ENCODE measurements at places on chromosomes 6 and 20. TPM values are rescaled to one million over a fixed set of nuclear protein-coding genes. Genes with fewer than 3 reads are reported as not detected.

OPN5 gene
- not detected for total RNA-seq

TBXT gene
- not detected for total RNA-seq

NFATC2 gene
- 8.4 TPM for total RNA-seq

AGPAT4 gene
- 3.5 TPM for total RNA-seq

AFG1L gene
- 1.6 TPM for total RNA-seq

IGF2R gene
- 27.6 TPM for total RNA-seq

CALHM5 gene
- total RNA-seq, result 0.03 TPM

COL10A1 gene
- not detected for total RNA-seq

PHF20 gene
- 37.0 TPM for total RNA-seq

CLVS2 gene
- total RNA-seq, result 0.17 TPM

EYA4 gene
- total RNA-seq, result 8.0 TPM

OR2B6 gene
- 0.15 TPM for total RNA-seq

AHI1 gene
- total RNA-seq, result 8.4 TPM

EPHA7 gene
- 0.15 TPM for total RNA-seq

NKAIN4 gene
- total RNA-seq, result 5.6 TPM

PLA2G7 gene
- total RNA-seq, result 0.06 TPM

BMP7 gene
- total RNA-seq, result 1.1 TPM

ANKRD6 gene
- total RNA-seq, result 2.0 TPM

HSPA1L gene
- 2.0 TPM for total RNA-seq

LHFPL5 gene
- 0.09 TPM for total RNA-seq

SGK2 gene
- 7.2 TPM for total RNA-seq

HLA-DOA gene
- not detected for total RNA-seq

FAM209B gene
- total RNA-seq, result 0.40 TPM

KCNG1 gene
- total RNA-seq, result 26.5 TPM

MEI4 gene
- total RNA-seq, result not detected

CBLN4 gene
- not detected for total RNA-seq

BMP2 gene
- 0.30 TPM for total RNA-seq

HLA-DQA1 gene
- total RNA-seq, result not detected

DDX27 gene
- 57.8 TPM for total RNA-seq

COX4I2 gene
- total RNA-seq, result not detected

IL17A gene
- total RNA-seq, result not detected

ZNF318 gene
- total RNA-seq, result 5.0 TPM

BTNL2 gene
- not detected for total RNA-seq

ADAM33 gene
- total RNA-seq, result not detected

PLEKHG1 gene
- 0.68 TPM for total RNA-seq

FRS3 gene
- 2.2 TPM for total RNA-seq

CLPSL1 gene
- total RNA-seq, result not detected

FOXQ1 gene
- total RNA-seq, result 4.8 TPM
